ENCODE measurements at places on chromosomes 2 and 18.

- peaks cover 8% of the 10 kb centered on the region for H3K4me1 ChIP-seq
- DNase-seq: no peak
- H3K4me3 ChIP-seq: no peak overlapping the region
- H3K36me3 ChIP-seq: no peaks in the 10 kb centered on the region
- no peak overlapping the region for H3K27ac ChIP-seq
Measured at GRCh38 chr2:174704642-174705041, 59.6 kb downstream of the CHRNA1 start.

- peaks cover 85% of the 10 kb centered on the region for H3K36me3 ChIP-seq
- H3K27me3 ChIP-seq: no peaks in the 10 kb centered on the region
- peak overlapping the region; percentile 89 for H3K27ac ChIP-seq
- no peak overlapping the region for H3K4me3 ChIP-seq
- H3K4me1 ChIP-seq: peaks cover 27% of the 10 kb centered on the region
Measured at GRCh38 chr18:55252053-55252675, 292.9 kb upstream of the CCDC68 start.

DNA sequence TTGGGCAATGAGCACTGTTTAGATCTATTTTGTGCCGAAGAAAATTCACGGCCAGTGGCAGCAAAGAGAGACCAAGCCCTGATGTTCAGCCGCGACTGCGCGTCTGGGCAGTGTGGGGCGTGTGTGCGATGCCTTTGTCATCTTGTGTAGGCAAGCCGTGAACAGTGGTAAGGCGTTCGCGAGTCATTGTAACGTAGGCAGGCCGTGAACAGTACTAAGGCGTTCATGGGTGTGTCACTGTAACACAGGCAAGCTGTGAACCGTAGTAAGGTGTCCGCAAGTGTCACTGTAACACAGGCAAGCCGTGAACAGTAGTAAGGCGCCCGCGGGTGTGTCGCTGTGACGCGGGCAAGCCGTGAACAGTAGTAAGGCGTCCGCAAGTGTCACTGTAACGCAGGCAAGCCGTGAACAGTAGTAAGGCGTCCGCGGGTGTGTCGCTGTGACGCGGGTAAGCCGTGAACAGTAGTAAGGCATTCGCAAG, 99.9 kb downstream of the NFATC1 start:
- peaks cover 13% of the 10 kb centered on the region for H3K4me1 ChIP-seq
- no peak overlapping the region for H3K4me3 ChIP-seq
- H3K36me3 ChIP-seq: peaks cover 67% of the 10 kb centered on the region
- DNase-seq: no peak
- H3K27me3 ChIP-seq: peaks cover 30% of the 10 kb centered on the region

GRCh38 chr2:3041841-3042600, 335.6 kb downstream of the EIPR1 start:
- H3K4me1 ChIP-seq: peaks cover 43% of the 10 kb centered on the region
- H3K27ac ChIP-seq: peak overlapping the region; percentile 68
- peak; percentile 51 for DNase-seq
- H3K27me3 ChIP-seq: peaks cover 3% of the 10 kb centered on the region
- H3K4me3 ChIP-seq: no peak overlapping the region
- no peaks in the 10 kb centered on the region for H3K36me3 ChIP-seq

- no peak overlapping the region for H3K27ac ChIP-seq
- H3K4me3 ChIP-seq: no peak overlapping the region
- H3K36me3 ChIP-seq: no peaks in the 10 kb centered on the region
- H3K27me3 ChIP-seq: no peaks in the 10 kb centered on the region
- H3K4me1 ChIP-seq: peaks cover 5% of the 10 kb centered on the region
Measured at GRCh38 chr2:206942592-206943478, 3.5 kb downstream of the CPO start.

- H3K36me3 ChIP-seq: no peaks in the 10 kb centered on the region
- no peak overlapping the region for H3K27ac ChIP-seq
- no peaks in the 10 kb centered on the region for H3K27me3 ChIP-seq
- DNase-seq: no peak
- H3K4me1 ChIP-seq: peaks cover 64% of the 10 kb centered on the region
Measured at GRCh38 chr18:24930971-24931370, 421.0 kb downstream of the ZNF521 start.

DNA sequence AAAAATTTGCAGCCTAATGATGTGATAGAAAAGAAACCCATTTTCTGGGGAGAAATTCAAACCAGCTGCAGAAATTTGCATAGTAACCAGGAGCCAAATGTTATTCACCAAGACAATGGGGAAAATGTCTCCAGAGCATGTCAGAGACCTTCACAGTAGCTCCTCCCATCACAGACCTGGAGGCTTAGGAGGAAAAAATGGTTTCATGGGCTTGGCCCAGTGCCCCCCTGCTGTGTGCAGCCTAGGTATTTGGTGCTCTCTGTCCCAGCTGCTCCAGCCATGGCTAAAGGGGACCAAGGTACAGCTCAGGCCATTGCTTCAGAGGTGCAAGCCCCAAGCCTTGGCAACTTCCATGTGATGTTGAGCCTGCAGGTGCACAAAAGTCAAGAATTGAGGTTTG, 352.9 kb downstream of the PLCL1 start:
- no peak for DNase-seq
- H3K4me3 ChIP-seq: no peak overlapping the region
- H3K4me1 ChIP-seq: no peaks in the 10 kb centered on the region
- peaks cover 5% of the 10 kb centered on the region for H3K36me3 ChIP-seq
- H3K27ac ChIP-seq: no peak overlapping the region
- no peaks in the 10 kb centered on the region for H3K27me3 ChIP-seq

- peak overlapping the region; percentile 41 for H3K27ac ChIP-seq
- no peaks in the 10 kb centered on the region for H3K4me1 ChIP-seq
- DNase-seq: no peak
- no peak overlapping the region for H3K4me3 ChIP-seq
Measured at GRCh38 chr2:219368690-219369191, 19.0 kb downstream of the DNPEP start.

All from nephron progenitor cell (in vitro differentiated cells).